Hindlimb muscle (tissue), 1 donor: ENCODE measurements at places on chromosomes 4 and X.

GRCh38 chr4:14771094-14771493 is 231.2 kb upstream of the CPEB2 start:
- DNase-seq: no peak

- DNase-seq: no peak
Observed at GRCh38 chr4:6355052-6355451, 85.4 kb downstream of the WFS1 start.

- no peak for DNase-seq
Observed at GRCh38 chrX:106711375-106711774, 15.1 kb upstream of the RNF128 start.

GRCh38 chrX:11375614-11376119 is 82.5 kb downstream of the AMELX start:
- DNase-seq: no peak

DNA sequence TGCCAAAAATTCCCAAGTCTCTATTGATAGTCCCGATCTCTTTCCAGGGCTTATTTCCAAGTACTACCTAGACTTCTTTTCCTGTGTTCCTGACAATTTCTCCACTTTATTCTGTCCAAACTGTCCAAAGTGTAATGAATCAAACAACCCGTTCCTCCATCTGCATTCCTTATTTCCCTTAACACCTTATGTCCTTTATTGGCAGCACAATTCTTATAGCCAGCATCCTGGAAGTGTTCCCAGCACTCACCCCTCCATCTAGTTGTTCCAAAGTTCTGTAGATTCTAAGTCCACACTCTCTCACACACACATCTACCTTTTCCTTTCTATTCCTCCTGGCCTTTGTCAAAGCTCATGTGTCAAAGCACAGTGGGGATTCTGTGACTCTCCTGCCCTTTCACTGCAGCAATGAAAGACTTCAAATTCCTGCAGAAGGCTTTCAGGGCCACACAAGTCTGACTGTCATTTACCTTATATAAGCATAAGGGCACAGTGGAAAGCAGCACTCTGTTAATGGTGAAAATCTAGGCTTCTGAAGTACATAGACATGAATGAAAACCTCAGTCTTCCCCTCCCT is 22.1 kb downstream of the LIMCH1 start:
- no peak for DNase-seq

DNA sequence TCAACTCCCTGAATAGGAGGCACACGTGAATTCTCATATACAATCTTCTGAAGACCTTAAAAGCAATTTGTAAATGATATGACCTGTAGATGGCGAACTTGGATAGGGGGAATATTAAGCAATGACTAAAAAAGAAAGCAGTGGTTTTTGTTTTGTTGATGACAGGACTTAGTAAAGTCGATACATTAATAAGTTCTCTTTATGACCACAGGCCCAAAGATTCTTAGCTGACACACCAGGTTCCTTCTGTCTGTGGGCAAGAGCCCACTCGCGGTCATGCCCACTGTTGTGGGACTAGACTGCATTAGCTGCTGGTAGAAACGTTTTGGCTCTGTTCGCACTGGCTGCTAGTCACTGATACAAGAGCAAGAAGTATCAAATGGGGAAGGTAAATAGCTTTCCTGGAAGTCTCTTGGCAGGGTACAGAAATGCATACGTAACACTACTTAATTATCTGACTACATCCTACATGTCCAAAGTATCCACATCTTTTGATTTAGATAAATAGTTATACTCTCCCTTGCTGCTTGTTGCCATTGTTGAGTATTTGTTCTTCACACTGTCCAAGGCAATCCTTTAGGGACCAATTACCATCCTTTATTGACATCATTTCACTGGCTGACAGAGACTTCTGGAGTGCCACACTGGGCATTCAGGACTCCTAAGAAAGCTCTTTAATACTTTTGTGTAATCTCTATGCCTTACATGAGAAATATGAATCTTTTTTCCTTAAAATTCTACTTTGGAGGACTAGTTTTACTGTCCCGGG is 31.0 kb downstream of the ALPK1 start:
- peak; percentile 38 for DNase-seq
